ENCODE measurements at places on chromosomes 5 and 9.

GRCh38 chr5:35478856-35479682, 138.6 kb upstream of the SPEF2 start:
- no peak for DNase-seq

- no peak for DNase-seq
These were observed 42.0 kb upstream of the SLC24A2 start for GRCh38 chr9:19830796-19831195.

GRCh38 chr9:89928521-89929275, 323.9 kb downstream of the GADD45G start:
- DNase-seq, result no peak

GRCh38 chr5:60943624-60944023, 1.2 kb downstream of the ERCC8 start:
- DNase-seq, result no peak

- no peak for DNase-seq
These were observed 31.2 kb upstream of the MROH2B start for GRCh38 chr5:41102341-41102740.

DNA sequence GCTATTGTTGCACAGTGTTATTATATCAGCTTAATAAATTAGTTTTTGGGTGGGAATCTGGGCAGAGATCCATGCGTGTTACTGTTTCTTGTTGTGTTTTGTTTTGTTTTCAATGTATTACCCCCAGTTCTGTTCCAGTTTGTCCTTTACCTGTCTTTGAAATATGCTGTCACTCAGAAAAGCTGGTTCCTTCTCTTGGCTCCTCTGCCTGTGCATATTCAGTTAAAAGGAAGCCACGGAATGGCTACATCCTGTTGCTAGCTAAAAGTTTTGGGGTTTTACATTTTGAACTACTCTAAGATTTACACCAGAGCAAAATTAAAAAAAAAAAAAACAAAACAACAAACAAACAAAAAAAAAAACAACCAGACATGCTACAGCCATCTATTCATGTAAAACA, 374.9 kb upstream of the RORB start:
- DNase-seq, result no peak

GRCh38 chr9:128296340-128297220, 20.5 kb downstream of the SWI5 start:
- no peak for DNase-seq

GRCh38 chr9:130624154-130624553, 40.2 kb upstream of the PRDM12 start:
- DNase-seq, result no peak

DNA sequence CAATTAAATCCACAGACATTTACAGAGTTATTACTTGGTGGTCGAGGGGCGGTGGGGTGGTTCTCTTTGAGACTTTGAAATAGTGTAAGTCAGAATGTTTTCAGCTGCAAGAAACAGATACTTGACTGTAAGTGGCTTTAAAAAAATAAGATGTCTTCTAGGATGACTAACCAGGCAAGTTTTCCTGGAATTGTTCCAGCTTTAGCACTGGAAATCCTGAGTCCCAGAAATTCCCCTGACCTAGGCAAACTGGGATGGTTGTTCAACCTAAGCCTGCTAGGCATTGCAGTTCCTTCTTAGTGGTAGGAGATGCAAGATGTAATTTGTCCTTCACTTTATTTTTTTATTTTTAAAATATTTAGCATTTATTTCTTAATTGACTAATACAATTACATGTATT, 169.5 kb upstream of the POC5 start:
- no peak for DNase-seq

GRCh38 chr5:104126980-104127379, 564.4 kb upstream of the NUDT12 start:
- no peak for DNase-seq
